Fibroblast of pulmonary artery (primary cell): ENCODE measurements at places on chromosomes 3 and 15.

- peak; percentile 50 for DNase-seq
These were observed 235.6 kb upstream of the TGFBR2 start for GRCh38 chr3:30370681-30371271.

- no peak for DNase-seq
These were observed 512.3 kb downstream of the MCTP2 start for GRCh38 chr15:94743668-94744067.

DNA sequence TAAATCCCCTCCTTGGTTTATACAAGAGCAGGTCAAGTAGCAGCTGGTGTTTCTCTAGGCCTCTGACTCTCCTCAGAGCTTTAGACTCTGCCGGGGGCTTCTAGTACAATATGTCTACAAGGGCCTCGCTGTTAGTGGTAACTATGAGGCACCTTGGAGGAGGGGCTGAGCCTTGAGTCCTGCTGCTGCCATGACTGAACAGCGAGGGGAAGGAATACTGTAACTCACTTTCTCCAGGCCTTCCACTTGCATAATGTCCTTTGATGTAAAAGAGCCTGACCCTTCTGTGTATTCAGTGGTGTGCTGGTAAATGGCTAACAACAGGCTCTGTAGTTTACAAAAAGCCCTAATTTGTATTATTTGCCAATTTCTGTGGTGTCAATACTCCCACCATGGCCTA is 27.8 kb downstream of the DRD3 start:
- DNase-seq, result no peak

DNA sequence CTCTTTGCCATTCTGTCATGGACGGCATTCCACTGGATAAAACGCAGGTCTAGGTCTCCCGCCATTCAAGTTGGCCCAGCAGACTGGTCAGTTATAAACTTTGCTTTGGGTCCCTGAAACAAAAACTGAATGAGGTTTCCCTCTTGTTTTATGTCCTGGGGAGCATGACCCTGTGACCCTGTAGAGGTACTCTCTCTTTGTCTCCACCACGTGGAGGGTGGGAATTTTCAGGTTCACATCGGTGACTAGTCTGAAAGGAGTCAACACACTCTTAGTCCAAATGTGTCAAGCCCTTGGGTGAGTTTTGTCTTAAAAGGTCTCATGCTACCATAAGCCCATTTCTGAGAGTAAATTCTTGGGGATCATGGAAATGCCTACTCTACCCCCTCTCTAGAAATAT is 139.9 kb downstream of the PLCH1 start:
- no peak for DNase-seq

- DNase-seq, result no peak
These were observed 4.7 kb upstream of the RYK start for GRCh38 chr3:134255404-134255803.

- DNase-seq, result no peak
These were observed 354.6 kb upstream of the ROPN1 start for GRCh38 chr3:124346487-124346886.

DNA sequence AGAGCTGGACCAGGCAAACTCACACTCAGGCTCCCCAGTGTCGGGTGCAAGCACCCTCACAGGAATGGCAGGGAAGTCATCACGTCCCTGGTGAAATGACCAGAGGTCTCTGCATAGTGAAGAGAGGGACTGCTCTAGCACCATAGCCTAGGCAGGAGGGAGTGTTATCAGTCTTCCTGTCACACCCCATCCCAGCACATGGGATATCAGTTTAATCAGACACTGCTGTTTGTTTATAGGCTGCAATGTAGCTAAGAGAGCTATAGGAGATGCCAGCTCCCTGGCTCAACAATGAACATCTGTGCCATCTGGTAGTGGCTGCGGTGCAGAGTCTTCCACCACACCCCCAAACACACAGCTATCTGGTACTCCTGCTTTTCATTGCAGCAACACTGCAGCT is 776.6 kb downstream of the ZNF385D start:
- no peak for DNase-seq

DNA sequence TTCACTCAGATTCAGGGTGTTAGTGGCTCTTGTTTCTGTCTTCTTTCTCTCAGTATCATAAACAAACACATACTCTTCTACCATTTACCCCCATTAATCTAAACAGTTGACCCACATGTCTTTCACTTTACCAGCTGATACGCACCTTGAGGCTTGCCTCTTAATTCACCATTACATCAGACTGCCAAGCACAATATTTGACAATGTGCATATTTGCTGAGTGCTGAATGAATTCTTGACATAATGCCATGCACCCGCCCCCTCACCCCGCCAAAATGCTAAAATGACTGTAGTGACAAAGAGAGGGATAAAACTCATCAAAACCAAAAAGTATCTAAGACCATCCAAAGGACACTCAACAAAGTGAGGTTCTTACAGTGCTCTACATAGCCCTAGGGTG is 57.4 kb downstream of the NGLY1 start:
- DNase-seq, result no peak

DNA sequence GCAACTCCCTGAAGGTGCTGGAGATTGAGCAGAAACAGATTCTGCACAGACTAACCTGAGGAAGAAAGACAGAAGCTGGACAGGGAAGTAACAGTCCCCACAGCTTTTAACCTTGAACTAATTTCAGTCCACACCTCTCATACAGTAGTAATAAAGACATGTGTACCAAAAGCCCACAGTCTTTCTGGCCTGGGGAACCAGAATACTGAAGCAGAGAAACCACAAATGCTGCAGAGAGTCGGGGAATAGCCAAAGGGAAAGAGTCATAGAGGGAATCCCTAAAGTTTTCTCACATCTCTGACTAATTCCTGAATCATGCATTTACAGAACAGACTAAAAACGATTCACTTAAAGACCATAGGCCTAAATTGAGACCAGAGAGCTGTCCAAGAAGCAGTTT is 503.4 kb upstream of the NECTIN3 start:
- DNase-seq, result peak; percentile 71
